ENCODE measurements at places on chromosomes 16 and 17.

DNA sequence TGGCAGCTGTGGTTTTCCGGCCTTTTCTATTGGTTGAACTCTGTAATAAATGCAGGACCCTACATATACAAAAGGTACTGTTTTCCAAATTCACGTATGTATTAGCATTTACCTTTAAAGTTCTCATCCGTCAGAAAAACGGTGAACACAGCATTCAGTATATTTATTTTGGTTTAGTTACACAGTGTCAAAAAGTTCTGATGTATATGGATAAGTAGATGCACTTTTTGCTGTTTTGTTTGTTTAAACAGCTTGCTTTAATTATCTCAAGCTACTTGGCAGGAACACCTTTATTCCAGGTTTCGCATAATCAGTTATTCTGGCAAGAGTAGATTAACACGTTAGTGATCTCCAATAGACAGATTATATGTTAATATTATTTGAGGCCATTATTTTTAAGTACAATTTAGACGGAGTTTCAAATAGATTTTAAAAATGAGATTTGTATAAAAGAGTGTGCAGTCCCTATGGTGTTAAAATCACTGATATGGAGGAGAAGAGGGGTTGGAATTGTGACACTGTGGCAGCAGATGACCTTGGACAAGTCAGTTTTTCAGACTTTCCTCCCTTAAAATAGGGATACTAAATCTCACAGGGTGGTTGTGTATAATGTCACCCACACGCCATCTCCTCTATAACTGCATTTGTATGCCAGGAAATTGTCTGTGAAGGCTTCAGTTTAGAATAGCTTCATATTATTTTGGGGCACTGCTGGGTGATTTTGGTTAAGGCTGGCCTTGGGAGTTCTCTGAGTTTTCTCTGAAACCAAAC is 2.1 kb downstream of the HERPUD1 start:
- DNase-seq = no peak

- no peak for DNase-seq
These were observed 5.8 kb downstream of the TRIM25 start for GRCh38 chr17:56908001-56908542.

- no peak for DNase-seq
These were observed 27.4 kb downstream of the BCO1 start for GRCh38 chr16:81265658-81266451.

DNA sequence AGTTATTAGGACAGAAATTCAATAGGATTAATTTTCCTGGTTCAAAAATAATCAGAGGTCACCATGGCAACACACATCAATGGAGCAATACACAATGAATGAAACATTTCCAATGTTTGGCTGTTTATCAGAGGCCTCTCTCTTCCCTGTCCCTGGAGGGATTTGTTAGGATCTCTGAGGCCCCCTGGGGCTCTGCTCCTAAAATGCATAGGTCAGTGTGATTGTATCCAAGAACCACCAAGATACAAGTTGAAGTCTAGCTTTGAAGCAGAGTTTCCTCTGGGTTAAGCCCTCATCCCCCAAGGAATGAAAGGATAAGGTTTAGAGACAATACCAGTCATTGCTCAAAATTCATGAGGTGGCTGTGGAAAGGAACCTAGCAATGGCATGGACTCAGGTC is 561.2 kb upstream of the C16orf82 start:
- DNase-seq = no peak

DNA sequence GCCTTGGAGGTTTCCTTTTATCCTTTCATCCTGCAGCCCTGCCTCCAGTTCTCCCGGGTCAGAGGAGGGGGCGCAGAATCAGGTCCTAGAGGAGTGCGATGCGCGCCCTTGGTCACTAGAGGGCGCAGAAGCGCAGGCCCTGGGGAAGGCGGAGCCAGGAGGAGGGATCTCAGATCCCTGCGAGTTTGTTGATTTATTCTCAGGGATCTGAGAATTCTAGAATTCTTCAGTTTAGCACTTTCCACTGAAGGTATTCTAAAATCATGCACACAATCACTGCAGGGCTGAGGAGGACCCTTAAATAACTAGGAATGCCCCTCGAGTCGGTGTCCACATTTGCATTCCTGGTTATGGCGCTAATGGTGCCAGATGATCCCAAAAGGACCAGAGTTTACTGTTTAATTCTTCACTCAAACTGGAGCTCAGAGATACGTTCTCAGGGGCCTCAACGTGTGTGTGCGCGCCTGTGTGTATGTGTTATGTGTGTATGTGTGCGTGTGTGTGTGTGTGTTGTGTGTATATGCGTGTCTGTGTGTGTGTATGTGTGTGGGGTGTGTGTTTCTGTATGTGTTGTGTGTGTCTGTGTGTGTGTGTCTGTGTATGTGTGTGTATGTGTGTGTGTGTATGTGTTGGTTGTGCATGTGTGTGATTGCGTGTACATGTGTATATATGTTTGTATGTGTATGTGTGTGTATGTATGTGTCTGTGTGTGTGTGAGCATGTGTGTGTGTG is 6.9 kb upstream of the ELAC2 start:
- DNase-seq = peak; percentile 1

DNA sequence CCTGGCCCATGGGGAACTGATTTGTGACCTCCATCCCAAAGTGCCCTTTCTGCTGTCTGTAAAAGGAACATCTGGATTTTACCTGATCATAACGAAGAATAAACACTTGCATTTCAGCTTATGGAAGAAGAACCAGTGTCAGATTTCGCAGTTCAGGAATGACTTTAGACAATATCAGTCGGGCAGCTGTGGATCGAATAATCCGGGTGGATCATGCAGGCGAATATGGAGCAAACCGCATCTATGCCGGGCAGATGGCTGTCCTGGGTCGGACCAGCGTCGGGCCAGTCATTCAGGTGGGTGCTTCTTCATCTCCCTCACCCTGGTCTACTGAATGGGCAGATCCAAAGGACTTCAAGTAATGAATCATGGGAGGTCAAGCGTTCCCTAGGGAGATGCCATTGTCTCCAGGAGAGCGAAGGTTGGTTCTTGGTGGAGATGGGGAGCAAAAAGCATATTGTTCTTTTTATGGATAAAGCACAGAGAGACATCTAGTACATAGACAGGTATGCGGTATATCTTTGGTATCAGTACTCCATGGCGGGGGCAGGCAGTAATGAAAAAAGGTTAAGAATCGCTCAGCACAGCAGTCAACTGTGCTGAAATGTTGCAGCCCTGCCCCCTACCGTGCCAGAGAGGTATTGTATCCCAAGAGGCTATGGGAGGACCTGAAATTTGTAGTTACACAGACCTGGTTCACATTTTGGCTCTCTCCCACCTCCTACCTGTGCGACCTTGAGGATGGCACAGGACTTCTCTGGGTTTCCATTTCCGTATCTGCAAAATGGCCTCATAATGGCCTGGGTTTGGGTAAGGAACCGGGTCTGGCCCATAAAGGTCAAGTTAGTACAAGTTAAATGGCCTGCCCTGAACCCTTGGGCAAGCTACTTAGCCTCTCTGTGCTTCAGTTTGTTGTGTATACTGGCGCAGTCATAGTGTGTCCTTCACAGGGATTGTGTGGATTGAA is 4.7 kb downstream of the COQ7 start:
- no peak for DNase-seq

DNA sequence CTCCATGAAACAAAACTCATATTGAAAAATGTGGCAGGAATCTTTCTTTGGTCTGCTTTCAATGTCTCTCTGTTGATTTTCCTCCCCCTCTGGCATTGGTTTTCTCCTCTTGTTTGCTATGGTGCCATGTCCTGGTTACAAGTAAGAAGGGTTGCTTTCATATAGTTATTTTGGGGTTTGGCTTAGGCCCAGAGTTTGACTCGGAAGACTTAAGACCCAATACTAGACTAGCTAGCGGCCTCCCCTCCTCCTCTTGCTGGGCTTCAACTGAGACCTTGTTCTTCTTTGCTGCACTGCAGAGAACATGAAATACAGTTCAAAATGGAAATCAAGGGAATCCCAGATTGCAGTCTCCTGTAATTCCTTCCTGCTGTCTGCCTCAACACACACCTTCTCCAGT is 30.0 kb upstream of the CLEC18A start:
- no peak for DNase-seq

DNA sequence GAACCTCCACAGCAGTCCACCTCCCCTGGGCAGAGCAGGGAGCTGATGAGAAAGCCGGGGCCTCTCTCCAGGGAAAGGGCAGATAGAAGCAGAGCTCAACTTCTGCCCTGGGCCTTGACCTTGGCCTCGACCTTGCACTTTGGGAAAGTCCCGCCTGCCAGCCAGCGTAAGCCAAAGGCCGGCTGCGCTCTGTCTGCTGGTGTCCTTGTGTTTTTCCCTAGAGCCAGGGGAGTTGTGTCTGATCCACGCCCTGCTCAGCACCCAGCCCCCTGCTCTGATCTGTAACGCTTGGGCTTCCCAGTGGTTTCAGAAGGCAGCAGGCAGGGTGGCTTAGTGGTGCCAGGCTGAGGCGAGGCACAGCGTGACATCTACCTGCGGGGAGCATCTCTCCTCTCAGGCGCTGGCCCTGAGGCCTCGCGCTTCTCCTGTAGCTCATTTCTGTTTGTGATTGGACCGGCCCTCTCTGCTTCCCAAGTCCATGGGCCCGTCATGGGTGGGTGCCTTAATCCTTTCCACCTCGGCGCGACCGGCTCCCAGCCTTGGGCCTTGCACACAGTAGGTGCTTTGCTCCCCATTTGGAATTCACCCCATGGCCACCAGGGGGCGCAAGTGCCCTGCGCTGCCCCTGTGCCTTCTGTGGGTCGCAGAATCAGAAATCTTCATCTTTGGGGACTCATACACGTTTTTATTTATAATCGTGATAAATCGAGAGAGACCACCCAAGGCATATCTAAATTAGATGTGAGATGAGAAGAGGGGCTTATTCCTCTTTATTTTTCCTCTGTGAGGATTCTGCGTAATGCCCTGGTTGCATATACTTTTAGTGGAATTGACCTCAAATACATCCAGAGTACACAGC is 24.2 kb downstream of the SGSH start:
- no peak for DNase-seq

GRCh38 chr17:9021992-9022572 is 772 bp downstream of the NTN1 start:
- no peak for DNase-seq

DNA sequence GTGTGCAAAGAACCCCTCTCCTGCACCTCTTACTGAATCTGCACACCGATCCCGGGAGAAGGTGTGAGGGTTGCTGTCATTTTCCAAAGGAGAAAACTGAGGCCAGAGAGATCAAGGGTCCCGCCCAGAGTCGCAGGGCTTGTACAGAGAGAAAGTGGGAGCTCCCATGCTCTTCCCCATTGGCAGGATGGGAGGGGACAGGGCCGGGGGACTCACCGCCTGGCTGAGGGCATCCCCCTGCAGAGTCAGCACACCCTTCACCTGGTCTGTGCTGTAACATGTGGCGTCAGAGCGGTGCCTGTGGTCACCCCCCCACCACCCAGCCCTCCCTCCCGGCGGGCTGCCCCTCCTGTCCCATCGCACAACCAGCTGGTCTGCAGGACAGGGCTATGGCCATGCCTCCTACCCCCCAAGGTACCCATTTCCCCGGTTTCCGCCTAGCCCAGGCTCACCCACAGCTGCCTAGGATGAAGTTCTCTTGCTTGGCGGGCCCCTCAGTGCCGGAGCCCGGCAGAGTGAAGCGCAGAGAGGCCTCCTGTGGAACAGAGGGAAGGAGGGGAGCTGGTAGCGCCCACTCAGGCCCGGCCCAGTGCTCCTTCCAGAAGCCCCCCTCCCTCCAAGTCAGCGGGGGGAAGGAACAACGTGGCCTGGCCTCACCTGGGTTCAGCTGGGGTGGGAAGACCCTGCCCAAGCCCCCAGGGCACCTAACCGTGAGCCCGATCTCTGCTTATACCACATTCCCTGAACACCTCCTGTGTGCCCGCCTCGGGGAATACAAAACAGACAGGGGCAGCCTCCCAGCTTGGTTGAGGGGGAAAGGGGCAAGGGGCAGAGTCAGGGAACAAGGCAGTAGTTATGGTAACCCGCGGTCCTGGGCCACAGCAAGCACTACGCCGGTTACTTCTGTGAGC is 1.1 kb downstream of the ROGDI start:
- no peak for DNase-seq

DNA sequence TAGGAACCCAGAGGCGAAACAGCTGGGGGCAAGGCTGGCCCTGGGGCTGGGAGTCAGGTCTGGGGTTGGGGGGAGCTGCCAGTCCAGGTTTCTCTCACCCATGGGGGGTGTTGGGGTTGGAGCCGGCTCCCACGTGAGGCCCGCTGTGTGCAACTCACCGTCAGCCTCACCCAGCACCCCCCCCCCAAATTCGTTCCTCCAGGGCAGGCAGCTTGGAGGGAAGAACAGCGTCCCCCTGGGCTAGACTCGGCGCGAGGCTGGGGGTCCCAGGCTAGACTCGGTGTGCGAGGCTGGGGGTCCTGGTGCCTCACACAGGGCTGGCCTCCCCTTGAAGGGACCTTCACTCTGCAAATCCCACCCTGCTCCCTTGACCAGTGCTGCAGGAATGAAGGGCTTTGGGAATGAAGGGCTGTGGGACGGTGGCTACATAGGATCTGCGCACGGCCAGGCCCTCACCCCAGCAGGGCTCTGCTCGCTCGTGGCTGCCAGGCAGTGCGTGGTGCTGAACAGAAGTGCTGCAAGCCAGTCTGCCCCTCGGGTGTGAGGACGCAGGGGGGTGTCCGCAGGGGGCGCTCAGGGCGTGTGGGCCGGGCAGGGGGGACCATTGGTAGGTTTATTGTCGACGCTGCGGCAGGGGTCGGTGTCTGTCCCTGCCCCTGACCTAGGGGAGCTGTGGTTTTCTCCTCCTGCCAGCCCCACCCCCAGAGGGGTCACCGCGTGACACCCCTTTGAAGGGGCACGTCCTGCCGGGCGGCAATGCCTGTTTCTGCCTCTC is 74.7 kb downstream of the KLHDC4 start:
- no peak for DNase-seq

- DNase-seq = no peak
These were observed 2.8 kb downstream of the PLCD3 start for GRCh38 chr17:45129426-45129939.

GRCh38 chr17:40448213-40448638 is 5.0 kb downstream of the IGFBP4 start:
- no peak for DNase-seq

DNA sequence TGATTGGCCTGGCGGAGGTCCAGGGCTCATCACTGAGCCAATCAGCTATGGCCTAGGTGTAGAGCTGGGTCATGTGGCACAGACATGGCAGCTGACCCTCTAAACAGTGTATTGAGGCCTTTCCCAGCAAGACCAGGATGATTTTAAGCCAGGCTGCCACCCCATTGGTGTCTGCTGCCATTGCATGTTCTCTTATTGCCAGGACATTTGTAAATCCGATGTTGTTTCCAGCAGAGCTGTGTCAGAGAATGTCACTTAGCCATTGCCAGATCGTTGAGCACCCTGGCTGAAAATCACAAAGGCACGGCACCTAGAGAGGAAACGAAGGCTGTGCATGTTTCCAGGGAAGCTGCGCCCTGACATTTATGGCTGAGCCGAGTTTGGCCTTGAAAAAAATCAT is 33.4 kb downstream of the RBFOX1 start:
- no peak for DNase-seq

DNA sequence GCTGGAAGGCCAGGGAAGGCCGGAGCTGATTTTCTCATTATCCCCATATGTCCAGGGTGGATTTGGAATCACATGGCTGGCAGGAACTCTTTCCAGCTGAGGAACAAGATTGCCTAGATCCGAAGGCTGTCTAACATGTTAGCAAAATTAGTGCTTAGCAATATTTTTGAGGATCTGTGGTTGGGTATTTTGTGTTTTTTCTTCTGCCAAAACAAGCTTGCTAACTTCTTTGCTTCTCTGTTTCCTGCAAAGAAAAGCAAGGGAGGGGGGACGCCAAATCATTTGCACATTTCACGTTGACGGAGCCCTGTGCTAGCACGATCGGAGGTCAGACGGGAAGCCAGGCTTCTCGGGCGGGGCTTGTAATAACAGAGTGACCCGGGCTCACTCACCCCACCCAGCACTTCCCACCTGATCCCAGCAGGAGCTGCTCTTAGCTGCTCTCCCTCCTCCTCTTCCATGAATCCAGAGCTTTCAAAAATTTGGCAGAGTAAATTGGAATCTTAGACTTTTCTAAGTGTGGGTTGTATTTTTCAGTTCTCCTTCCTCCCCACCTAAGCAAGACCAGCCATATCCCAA is 33.3 kb upstream of the FOXF1 start:
- no peak for DNase-seq

Data from NCI-H1417 treated with DMSO at 0.1 percent for 48 hours (cell line).